ENCODE measurements at places on chromosomes 3 and 15. TPM values are rescaled to one million over a fixed set of nuclear protein-coding genes. Genes with fewer than 3 reads are reported as not detected.

The VPS18 gene
- 24.0 TPM for total RNA-seq

DNA sequence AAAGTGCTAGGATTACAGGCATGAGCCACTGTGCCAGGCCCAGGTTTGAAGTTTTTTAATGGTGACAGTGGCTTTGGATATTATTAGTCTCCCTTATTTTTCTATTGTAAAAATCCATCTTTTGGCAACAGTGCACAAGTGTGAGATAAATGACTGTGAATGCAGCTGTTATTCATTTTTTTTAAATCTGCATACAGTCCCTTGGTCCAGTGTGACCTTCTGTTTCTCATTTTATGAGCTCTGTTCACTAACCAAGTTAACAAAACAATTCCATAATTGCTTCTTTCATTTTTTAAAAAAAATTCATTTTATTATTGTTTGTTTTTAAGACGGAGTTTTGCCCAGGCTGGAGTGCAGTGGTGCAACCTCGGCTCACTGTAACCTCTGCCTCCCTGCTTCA, 381.8 kb downstream of the NAALADL2 start:
- H3K4me3 ChIP-seq: no peak overlapping the region
- no peak overlapping the region for H3K27ac ChIP-seq
- H3K27me3 ChIP-seq: no peaks in the 10 kb centered on the region
- H3K4me1 ChIP-seq: no peaks in the 10 kb centered on the region

DNA sequence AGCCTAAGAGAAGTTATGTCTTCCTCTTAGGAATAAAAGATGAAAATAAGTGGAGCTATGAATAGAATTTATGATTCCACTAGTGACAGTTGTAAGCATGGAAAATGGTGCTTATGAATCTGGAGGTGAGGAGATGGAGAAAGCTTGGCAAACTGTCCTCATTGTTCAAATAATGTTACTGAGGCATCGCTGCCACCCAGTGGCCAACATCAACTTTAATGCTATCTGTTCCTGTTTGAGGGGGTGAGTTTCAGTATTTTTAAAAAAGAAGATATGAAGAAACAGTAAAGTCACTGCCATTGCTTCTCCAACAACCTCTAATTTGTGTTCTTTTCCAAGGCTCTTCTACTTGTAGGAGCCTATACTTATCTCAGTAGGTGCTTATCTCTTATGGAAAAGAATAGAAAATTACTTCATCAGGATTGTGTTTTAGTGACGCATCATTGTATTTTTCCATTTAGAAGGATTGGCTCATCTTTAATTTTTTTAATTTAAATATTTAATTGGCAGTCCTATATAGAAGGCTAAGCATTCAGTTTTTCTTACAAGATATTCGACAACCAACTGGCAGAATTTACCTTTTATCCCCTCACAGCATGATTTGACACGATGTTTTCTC, 260.4 kb upstream of the P2RY1 start:
- DNase-seq: no peak
- no peaks in the 10 kb centered on the region for H3K27me3 ChIP-seq
- H3K4me3 ChIP-seq: no peak overlapping the region
- H3K27ac ChIP-seq: no peak overlapping the region
- H3K4me1 ChIP-seq: no peaks in the 10 kb centered on the region
- H3K36me3 ChIP-seq: no peaks in the 10 kb centered on the region

GRCh38 chr3:177569193-177569592, 371.9 kb upstream of the TBL1XR1 start:
- H3K36me3 ChIP-seq: no peaks in the 10 kb centered on the region
- DNase-seq: no peak
- H3K4me1 ChIP-seq: peaks cover 8% of the 10 kb centered on the region
- H3K27ac ChIP-seq: no peak overlapping the region
- H3K4me3 ChIP-seq: no peak overlapping the region
- no peaks in the 10 kb centered on the region for H3K27me3 ChIP-seq

DNA sequence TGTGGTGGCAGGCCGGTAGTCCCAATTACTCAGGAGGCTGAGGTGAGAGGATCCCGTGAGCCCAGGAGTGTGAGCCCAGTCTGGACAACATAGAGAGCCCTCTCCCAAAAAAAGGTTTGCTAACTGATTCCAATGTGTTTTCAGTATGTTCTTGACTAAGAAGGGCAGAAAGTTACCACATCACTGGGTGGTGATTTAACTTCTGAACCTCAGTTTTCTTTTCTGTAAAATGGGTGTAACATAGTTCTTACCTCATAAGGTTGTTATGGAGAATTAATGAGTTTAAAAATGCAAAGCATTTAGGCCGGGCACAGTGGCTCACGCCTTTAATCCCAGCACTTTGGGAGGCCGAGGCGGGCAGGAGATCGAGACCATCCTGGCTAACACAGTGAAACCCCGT, 28.5 kb upstream of the RAF1 start:
- H3K4me1 ChIP-seq: no peaks in the 10 kb centered on the region
- no peaks in the 10 kb centered on the region for H3K36me3 ChIP-seq
- no peaks in the 10 kb centered on the region for H3K27me3 ChIP-seq
- DNase-seq: no peak
- no peak overlapping the region for H3K27ac ChIP-seq

The GPR171 gene
- 1.3 TPM for total RNA-seq

DNA sequence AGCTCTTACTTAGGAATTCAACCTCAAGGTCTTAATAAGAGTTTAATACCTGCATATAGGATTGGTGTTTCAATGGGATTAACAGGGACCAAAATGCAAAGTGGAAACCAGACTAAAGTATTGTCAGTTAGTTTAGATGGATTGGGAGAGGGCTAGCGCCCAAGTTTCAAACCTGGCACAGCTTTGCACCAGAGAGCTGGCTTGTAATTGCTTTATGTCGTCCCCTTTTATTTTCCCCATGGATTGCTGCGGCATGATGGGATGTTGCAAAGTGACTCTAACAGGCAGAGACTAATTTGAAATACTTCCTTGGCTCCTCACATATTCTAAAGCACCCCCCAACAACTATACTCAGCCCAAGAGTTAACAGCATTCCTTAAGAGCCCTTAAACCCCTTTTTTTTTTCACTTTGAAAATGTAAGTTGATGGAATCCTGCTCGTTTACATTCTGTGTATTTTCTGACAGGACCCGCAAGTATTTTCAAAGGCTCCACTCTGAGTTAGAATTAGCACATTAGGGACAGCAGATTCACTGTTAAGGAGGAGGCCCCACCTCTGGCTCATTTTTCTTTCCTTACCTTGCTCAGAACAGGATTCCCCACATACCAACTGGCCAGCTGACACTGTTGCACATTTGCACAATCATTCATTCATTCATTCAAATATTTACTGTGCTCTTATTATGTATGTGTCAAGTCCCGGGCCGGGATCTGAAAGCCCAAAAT, 214.2 kb downstream of the ERC2 start:
- no peaks in the 10 kb centered on the region for H3K4me1 ChIP-seq
- DNase-seq: no peak
- H3K27ac ChIP-seq: no peak overlapping the region
- H3K36me3 ChIP-seq: no peaks in the 10 kb centered on the region
- H3K4me3 ChIP-seq: no peak overlapping the region
- H3K27me3 ChIP-seq: no peaks in the 10 kb centered on the region
